Activated CD8-positive, alpha-beta memory T cell treated with anti-CD3 and anti-CD28 coated beads for 48 hours (primary cell): ENCODE measurements at places on chromosomes 13 and 19.

DNA sequence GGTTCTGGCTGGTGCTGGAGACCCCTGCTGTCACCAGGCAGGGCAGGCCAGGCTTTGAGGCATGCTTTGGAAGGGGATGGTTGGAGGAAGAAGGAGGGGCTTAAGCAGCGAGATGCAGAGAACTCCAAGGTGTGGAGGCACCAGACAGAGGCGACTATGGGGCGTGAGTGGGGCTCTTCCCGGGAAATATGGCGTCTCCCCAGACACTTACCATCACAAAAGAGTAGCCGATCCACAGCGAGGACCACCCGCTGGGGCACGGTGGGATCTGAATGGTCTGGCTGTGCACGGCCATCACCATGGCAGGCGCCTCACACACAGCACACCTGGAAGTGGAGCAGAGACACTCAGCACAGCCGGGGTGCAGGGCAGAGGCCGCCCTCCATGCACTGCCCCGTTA, 151.9 kb downstream of the COL4A1 start:
- no peak for DNase-seq

DNA sequence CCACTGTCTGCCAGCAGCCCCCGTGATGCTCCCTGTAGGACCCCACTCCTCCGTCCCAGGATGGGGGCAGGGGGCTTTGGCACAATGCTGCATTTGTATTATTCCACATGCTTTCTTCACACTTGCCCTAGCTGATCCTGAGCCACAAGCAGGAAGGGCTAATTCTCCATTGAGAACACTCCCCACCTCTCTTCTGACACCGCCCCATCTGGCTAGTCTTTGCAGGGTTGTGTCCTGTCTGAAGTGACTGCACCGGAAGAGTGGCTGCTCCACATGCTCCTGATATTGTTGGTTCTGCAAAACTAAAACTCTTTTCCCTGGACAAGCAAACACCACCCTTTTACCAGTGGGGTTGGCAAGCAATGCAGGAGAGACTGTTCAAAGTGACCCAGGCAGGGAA, 18.0 kb downstream of the ZNF574 start:
- no peak for DNase-seq

DNA sequence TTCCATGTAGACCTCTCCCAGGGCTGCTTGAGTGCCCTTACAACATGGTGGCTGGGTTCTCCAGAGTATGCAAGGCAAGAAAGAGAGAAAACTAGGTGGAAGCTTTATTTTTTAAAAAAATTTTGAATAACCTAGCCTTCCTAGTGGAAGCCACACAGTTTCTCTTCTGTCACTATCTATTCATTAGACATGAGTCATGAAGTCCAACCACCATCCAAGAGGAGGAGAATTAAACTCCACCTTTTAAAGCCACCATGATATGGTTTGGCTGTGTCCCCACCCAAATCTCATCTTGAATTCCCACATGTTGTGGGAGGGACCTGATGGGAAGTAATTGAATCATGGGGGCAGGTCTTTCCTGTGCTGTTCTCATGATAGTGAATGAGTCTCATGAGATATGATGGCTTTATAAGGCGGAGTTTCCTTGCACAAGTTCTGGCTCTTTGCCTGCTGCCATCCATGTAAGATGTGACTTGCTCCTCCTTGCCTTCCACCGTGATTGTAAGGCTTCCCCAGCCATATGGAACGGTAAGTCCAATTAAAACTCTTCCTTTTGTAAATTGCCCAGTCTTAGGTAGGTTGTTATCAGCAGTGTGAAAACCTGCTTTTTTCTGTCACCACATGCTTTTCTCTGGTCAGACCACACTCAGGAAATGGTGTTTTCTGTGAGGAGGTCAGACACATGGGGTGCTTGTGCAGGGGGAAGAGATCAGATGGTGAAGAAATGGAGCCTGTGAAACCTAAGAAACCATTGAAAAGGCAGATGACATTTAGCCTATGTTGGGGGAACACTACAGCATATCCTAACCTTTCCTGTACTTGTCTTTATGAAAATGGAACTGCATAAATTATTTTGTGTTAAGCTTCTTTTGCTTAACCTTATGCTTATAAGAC, 57.7 kb downstream of the ANKRD10 start:
- DNase-seq = no peak

GRCh38 chr13:109734002-109734785, 52.2 kb downstream of the IRS2 start:
- no peak for DNase-seq

DNA sequence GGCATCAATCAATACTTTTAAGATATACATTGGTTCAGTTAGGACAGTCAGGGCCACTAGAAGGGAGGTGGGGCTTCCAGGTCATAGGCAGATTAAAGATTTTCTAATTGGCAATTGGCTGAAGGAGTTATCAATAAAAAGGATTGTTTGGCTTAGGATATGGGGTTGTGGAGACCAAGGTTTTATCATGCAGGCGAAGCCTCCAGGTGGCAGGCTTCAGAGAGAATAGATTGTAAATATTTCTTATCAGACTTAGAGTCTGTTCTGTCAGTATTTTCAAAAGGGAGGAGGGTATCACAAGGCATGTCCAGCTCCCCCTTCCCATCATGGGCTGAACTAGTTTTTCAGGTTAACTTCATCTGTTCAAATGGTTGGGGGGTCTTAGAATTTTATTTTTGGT, 77.4 kb upstream of the FARP1 start:
- DNase-seq = no peak
